Stimulated activated CD8-positive, alpha-beta memory T cell treated with anti-CD3 and anti-CD28 coated beads, Interleukin-12 subunit alpha, Interleukin-12 subunit beta, amount 100 ng/mL, for 1 hour (primary cell): ENCODE measurements at places on chromosomes 2 and 18.

GRCh38 chr18:23972453-23972852 is 42.1 kb upstream of the TTC39C start:
- no peak for DNase-seq

- DNase-seq, result no peak
Observed at GRCh38 chr2:204226305-204226880, 289.8 kb downstream of the ICOS start.

DNA sequence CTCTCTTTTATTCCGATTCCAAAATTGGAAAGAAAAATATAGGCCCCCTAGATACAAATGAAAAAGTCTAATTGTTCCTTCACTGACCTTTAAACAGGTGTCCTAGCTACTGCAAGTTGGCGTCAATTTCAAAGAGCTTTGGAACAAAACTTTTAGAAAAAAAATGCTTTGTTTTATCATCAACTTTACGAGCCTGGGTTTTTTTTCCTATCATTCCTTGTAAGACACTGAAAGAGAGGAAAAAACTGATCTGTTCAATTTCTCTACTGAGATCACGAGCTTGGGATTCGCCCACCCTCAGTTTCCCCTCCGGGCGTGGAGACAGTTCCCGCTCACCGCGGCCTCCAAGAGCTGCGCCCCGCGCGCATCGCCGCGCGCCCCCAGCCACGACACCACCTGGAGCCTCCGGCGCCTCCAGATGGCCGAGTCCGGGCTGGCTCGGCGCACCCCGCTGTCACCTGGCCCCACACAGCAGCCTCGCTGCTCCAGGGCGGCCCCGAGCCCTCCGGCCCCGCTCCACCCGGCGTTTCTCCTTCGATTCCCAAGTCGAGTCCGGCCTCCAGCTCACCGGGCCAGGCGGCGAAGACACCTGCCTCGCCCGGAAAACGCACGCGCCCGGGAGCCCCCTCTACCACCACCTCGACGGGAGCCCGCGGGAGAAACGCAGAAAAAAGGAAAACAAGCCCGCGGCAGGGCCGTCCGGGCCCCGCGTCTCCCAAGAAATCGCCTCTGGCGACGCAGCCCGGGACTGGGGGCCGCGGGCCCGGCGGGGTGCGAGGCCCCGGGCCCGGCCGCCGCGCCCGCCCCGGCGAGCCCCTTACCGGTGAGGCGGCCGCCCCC is 656 bp downstream of the TBC1D8 start:
- no peak for DNase-seq

- DNase-seq, result no peak
Observed at GRCh38 chr2:150127995-150128394, 359.5 kb downstream of the RND3 start.

- DNase-seq, result no peak
Observed at GRCh38 chr2:218381916-218382366, at the start of gene SLC11A1. SLC11A1 (plus strand) TSS chr2:218382273; CDS start chr2:218382369, 96 bp downstream.

DNA sequence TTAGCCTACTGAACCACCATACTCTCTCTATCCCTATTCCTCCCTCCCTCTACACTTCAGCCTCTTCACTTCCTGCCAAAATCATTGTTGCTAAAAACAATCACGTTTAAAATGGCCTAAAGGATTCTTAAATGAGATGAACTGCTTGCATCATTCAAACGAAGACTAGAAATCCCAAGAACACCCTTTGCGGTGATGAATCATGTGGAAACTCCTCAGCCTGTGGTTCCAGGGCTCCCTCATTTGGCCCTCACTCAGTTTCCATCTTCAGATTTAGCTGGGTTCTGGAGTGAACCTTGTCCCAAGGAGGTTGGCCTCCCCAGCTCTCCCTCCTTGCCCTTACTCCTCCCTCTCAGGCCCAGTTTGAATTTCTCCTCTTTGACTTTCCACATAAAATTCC is 125.6 kb upstream of the CDC42EP3 start:
- DNase-seq, result no peak
